ENCODE measurements at places on chromosomes 11 and 22.

DNA sequence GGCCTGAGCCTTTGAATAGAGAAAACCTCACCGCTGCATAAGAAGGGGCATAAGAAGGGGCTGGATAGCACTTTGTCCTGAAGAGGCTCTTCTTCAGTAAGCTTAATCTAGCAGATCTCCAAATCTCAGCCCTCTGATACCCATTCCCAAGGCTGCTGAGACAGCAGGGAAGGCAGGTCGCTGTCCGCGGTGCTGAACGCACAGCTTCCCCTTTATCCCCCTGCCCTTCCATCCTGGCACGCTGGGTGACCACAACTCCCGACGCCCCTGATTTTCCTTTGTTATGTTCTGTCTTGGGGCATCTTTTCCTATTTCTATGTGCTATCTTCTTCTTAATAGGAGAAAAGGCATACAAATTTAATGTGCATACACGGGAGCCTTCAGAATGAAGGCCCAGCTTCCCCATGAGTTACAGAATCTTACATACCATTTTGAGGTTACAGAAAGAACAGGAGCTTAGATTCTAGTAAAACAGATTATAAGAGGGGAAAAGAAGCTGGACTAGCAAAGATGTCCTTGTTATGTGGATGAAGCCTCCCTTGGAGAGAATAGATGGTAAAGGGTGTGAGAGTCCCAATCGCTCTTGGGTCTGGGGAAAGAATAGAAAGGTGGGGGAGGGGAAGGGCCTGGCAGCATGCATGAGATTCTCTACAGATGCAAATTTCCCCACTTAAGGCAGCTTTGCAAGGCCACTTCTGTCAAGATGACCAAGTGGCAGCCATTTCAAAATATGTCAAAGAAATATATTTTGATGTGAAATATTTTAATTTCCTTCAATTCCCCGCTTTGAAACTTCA is 5.7 kb upstream of the SULT4A1 start:
- DNase-seq: no peak

DNA sequence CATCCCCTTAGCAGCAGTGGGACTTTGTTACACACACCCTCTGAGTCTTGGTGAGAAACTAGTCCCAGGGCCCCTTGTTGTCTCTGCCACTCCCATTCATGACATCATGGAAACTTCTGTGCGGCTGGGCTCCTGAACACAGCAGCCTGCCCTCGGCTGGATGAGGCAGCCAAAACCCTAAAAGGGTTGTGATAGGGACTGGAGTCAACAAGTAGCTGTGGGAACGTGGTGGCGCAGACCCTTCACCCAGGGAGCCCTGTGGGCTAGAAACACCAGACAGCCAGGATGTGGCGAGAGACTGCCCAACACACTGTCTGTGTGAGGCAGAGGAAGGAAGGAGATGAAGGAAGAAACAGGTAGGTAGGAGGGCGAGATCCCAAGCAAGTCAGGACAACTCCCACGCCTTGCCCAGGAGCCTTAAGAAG is 3.9 kb downstream of the CD3D start:
- DNase-seq: no peak

GRCh38 chr11:120011836-120012235 is 126.1 kb downstream of the TRIM29 start:
- DNase-seq: no peak

DNA sequence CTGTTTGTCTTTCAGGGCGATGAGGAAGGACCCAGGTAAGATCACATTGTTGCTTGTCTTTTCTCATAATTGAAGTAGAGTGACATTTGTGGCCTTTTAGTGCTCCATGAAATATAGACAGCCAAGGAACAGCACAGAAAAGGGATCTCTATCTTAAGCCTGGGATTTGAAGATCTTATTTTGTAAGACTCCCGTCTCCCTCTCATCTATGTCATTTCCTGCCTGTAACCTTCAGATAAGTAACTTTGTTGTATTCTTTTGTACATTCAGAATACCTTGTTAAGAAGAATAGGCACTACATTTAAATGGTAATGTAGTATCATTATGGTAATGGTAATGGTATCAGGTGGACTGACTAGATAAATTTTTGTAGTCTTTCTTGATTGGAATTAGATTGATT is 72.8 kb downstream of the TRIM44 start:
- no peak for DNase-seq

DNA sequence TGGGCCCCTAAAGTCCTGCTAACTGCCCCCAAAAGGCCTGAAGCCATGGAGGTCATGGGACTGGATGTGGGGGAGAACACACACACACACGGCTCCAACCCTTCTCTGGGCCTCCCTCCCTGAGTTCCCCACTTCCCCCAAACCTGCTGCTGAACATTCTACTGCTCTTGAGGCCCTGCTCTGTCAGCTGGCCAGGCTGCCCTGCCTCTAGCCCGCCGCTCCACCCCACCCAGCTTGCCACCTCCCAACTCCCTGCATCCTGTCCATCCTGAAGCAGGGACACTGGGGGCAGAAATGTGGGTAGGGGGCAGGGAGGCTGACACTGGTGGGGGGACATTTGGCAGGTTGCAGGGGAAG is 1.0 kb downstream of the KCNJ4 start:
- no peak for DNase-seq
